Right renal cortex interstitium (tissue), 3 donors: ENCODE measurements at places on chromosomes 5 and 9.
A peak's percentile ranks its signal among the peaks of the same experiment; 100 is the strongest.

DNA sequence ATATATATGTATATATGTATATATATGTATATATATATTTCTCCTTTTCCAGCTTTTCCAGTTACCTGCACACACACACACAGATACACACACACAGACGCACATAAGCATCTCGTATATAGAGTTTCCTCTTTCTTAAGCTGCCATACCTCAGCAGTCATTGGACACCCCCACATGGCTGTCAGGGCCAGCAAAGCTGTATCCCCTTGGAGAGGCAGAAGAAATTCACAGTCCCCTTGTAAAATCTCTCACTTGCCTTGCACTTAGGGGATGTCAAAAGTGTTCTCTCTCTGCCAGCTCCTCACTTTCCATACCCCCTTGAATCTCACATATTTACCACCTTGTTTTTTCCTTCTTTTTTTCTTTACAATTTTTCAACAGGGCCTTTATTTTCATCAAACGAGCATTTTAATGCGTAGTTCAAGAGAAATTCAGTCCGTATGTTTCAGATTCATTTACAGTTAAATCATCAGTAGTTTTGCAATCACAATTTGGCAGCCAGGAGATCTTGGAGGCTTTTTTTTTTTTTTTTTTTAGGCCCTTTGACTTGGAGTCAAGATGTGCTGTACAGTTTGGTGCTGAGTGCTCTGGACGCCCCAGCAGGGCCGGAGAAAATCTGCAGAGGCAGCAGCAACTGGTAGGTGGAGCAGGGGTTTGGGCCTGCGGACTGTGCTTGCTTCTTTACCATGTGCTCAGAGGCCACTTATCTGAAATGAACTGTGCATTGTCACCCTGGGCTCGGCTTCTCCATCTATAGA lies 244.9 kb upstream of the KLF4 start:
- no peak for DNase-seq

GRCh38 chr5:88029011-88029410 lies 239.6 kb downstream of the TMEM161B start:
- DNase-seq: no peak

GRCh38 chr5:171469326-171469725 lies 49.9 kb downstream of the FGF18 start:
- DNase-seq: no peak

DNA sequence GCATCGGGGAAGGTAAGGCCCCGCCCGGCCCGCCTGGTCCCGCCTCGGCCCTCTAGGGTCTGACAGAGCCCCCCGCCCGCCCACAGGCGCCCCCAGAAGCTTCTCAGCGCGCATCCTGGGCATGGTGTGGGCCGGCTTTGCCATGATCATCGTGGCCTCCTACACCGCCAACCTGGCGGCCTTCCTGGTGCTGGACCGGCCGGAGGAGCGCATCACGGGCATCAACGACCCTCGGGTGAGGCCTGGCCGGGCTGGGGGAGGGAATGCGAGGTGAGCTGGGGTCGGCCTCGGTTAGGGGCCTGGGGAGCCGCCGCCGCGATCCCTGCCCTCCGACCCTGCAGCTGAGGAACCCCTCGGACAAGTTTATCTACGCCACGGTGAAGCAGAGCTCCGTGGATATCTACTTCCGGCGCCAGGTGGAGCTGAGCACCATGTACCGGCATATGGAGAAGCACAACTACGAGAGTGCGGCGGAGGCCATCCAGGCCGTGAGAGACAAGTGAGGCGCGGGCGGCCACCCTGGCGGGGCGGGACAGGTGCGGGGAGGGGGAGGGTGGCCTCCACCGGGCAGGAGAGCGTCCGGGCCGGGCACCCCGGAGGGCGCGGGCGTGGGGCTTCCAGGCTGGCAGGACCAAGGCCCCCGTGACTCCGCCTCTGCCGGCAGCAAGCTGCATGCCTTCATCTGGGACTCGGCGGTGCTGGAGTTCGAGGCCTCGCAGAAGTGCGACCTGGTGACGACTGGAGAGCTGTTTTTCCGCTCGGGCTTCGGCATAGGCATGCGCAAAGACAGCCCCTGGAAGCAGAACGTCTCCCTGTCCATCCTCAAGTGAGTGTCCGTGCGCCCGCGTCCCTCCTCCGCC lies 7.1 kb downstream of the LRRC26 start:
- DNase-seq: no peak

- no peak for DNase-seq
These were observed 85.1 kb downstream of the MED27 start for GRCh38 chr9:131994364-131995125.

GRCh38 chr9:38413283-38413682 lies 11.0 kb downstream of the IGFBPL1 start:
- DNase-seq: no peak

- no peak for DNase-seq
These were observed 181.0 kb upstream of the MAST4 start for GRCh38 chr5:66415208-66415607.

DNA sequence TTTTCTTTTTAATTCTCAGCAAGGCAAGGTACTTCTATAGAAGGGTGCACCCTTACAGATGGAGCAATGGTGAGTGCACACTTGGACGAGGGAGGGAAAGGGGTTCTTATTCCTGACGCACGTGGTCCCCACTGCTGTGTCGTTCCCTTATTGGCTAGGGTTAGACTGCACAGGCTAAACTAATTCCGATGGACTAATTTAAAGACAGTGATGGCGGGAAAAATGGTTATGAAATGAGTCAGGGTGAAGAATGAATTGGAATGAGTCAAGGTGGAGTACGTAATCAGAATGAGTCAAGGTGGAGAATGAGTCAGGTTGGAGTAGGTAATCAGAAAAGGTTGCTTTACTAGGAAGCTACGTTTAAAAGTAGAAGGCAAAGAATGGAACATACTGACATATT lies 2.1 kb upstream of the HMGCS1 start:
- DNase-seq: no peak

DNA sequence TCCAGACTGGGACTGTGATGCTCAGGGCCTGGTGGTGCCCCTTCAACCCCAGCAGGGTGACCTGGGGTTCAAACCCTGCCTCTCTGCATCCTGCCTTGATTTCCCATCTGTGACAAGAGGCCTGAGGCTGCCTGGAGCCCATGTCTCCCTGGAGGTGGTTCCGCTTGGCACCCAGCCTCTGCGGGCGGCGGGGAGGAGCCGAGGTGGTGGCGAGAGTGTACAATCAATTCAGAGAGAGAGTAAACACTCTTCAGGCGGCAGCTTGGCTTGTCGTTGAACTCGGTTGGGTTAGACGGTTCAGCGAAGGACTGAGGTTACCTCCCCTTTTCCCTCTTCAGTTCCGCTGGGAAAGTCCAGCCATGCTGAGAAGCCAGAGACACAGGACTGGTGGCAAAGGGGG lies 39.3 kb downstream of the NTNG2 start:
- no peak for DNase-seq

GRCh38 chr5:68419637-68420452 lies 204.3 kb downstream of the PIK3R1 start:
- no peak for DNase-seq

- no peak for DNase-seq
These were observed 98.5 kb downstream of the CACNA1B start for GRCh38 chr9:137975936-137976565.

DNA sequence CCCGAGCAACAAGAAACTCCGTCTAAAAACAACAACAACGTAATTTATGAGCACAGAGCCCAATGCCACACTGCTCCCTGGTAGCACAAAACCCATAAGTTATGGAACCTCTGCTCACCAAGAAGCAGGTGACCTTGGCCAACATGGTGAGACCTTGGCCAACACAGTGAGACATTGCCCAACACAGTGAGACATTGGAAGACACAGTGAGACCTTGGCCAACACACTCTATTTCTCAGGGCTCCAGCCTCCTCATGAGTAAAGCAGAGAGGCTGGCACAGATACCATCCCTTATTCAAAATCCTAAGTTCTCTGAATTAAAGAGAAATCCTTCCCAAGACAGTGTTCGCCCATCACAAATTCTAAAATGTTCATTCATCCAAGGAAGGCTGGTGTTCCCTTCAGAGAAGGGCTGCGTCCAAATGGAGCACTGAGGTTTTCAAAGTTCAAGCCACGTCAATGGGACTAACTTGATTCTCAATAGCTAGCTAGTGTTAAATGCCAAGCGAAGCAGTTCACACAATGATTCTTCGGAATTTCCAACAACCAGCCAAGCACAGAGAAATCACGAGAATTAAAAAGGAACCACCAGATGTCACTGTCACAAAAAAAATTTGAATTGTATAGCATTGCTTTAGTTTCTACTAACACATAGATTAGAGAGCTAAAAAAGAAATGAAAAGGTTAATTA lies 29.5 kb downstream of the TTC39B start:
- DNase-seq: peak; percentile 45

DNA sequence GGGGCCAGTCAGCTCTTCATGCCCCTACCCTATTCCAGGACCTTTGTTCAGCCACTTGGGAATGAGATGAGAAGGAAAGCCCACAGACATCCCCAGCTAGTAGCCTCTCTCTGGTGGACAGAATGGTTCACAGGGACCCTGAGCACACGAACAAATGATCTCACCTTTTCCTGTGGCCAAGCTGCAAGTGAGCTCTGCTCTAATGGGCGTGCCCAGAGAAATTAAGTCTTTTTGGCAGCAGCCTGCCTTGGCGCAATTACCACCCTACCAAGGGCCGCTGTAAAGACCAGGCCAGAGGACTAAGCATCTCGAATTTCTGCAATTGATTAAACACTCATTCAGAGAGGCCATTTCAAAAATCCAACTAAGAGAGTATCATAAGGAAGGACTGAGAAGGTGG lies 56.0 kb downstream of the WHRN start:
- DNase-seq: no peak

DNA sequence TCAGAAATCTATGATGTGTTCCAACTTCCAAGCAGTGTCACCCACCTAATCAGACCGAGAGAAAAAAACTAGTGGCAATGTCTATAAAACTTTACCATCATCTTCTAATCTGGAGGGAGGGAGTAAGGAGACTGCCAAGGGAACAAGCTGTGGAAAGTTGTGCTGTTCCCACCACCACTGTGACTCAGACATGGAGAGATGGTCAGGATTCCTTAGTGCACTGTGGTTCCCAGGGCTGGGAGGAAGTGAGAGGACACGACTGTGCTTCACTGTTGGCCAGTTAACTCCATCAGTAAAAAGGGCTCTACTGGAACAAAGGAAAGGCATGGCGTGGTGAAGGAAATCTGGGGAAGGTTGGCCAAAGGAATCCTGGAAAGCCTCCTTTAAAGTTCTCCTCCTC lies 18.8 kb downstream of the TICAM2 start:
- DNase-seq: no peak

DNA sequence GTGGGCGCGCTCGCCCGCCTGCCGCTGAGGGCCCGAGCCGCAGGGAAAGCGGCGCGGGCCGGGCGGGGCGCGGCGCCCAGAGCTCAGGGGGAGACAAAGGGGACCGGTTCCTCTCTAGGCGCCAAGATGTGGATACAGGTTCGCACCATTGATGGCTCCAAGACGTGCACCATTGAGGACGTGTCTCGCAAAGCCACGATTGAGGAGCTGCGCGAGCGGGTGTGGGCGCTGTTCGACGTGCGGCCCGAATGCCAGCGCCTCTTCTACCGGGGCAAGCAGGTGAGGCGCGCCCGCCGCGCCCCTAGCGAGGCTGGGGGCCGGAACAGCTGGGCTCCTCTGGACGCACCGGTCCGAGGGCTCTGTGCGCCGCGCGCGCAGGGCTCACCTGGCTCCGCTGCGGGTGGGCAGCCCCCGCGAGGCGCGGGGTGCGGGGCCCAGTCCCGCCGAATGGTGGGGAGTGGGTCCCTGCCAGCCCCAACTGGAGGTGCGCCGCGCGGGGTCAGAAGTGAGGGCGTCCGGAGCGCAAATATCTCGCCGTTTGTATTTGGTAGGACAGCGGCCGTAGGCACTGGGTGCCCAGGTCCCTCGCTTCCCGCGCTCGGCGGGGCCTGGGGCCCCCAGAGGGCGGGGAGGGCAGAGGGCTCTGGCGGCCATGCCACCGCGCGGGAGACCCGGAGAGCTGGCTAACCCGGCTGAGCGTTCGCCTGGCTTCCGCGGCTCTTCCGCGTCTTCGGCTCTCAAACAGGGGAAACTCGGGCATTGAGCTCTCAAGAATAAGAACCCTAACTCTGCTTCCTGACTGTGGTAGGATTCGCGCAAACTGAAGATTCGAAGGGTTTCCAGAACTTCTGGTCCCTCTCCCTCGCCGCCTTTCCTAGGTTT lies 607 bp downstream of the UHRF2 start:
- no peak for DNase-seq

DNA sequence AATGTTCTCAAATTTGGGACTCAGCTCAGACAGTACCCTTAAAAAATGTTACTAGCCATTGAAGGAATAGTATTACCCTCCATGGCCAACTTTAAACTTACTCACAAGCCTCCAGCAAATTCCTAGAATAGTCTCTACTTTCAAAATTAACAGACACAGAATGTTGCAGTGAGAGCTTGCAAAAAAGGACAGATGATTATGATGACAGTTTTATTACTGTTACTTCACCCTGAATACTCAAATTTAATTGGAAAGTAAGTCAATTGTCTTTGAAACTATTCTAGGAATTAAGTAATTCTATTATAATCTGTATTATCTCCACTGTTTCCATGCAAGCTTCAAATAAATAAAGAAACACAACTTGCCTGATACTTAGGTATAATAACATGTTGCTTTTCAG lies 288.3 kb downstream of the SLF1 start:
- DNase-seq: no peak

- DNase-seq: no peak
These were observed 145.0 kb upstream of the TNC start for GRCh38 chr9:115262952-115263351.

- DNase-seq: peak; percentile 30
These were observed 50.8 kb downstream of the DMRT2 start for GRCh38 chr9:1100945-1101344.

GRCh38 chr5:123425431-123425830 lies 2.2 kb upstream of the CEP120 start:
- DNase-seq: no peak

DNA sequence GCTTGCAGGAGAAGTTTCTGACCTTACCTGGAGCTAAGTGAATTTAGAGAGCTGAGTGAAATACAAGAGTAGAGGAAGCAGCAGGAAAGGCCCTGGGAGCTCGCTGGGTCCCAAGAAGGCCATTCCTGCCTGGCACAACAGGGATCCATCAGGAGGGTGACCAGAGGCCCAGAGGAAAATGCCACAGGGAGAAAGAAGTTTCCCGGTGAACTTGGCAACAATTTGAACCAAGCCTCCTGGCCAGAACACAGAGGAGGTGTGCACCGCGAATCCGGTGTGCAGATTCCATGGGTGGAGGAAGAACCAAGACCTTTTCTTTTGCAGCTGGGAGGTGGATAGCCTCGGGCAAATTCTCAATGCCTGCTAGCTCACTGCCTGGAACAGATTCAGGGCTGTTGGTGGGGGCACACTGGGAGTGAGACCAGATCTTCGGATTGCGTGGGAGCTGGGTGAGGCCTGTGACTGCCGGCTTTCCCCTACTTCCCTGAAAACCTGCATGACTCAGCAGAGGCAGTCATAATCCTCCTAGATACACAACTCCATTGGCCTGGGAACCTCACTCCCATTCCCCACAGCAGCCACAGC lies 1850.9 kb upstream of the NUDT12 start:
- no peak for DNase-seq

- DNase-seq: no peak
These were observed 1099.9 kb upstream of the DMAC1 start for GRCh38 chr9:8899511-8899910.

DNA sequence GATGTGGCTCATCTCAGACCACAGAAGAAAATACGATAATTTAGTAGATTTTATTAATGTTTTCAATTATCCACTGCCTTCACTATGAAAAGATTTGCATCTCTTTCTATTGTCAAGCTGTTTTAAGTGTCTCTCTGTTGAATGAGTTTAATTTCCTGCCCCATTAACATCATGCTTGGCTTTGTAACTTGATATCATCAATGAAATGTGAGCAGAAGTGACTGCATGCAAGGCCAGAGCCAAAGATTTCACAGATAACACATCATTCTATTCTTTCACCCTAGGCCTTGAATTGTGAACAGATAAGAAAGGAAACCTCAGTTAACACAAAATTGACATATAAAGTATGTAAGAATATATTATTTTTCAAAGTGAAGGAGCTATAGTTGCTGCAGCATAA lies 986.4 kb upstream of the CDH18 start:
- peak; percentile 36 for DNase-seq
